ENCODE measurements at places on chromosomes 1 and 21. TPM values are rescaled to one million over a fixed set of nuclear protein-coding genes. Genes with fewer than 3 reads are reported as not detected.

DNA sequence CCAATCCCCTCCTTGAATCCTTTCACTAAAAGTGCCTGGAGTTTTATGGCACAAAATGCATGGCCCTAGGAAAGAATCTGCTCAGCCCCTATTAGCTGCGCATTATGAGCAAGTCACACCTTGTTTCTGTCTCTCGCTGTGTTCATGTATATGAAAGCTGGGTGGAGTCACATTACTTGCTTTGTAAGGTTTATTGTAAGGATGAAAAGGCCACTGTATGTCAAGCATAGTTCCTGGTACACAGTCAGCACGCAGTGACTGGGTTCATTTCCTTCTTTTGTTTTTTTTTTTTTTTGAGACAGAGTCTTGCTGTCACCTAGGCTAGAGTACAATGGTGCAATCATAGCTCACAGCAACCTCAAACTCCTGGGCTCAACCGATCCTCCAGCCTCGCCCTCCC lies 6.7 kb upstream of the SLC9A1 start:
- DNase-seq, result no peak

Gene AIRE
- total RNA-seq, result 0.27 TPM

DNA sequence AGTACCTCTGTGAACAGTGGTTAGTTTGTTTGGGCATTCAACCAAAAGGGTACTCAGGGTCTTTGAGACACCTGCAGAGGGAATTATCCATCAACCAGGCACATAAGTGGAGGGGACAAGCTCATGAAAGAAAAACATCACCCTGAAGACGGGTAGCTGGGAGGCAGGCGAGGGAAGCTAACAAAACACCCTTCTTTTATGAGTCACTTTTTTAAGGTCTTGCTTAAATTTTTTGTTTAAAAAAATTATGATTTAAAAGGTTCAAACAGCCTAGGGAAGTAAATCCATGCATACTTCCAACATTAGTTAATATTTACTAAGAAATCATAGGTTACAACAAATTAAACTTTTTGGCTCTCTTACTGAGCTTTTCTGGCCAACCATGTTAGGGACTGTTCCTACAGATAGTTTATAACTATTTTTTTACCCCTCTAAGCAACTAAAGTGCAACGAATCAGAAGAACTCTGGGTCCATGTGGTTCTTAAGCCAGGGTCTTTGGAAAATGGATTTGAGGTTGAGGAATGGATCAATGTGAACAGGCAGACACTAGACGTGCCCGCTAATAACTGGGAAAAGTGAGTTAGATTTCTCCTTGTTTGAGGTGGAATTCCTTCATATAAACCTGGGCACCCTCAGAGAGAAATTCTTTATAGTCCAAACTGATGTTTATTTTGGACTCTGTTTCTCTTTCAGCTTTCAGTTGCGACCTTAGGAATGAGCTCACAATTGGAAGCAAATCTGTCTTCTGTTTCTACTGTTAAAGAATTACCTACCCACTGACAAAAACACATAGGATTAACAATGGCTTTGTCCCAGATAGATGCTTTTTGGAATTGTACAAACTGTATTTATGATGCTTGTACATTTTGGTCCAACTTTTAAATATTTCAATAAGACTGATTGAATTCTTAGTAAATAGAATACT lies 123.0 kb downstream of the LYPLAL1 start:
- DNase-seq, result no peak

GRCh38 chr1:38053416-38054091 lies 7.0 kb upstream of the POU3F1 start:
- DNase-seq, result no peak

GRCh38 chr1:55712148-55712547 lies 497.0 kb upstream of the USP24 start:
- DNase-seq, result no peak

Gene CD101
- 0.27 TPM for total RNA-seq

GRCh38 chr1:86703696-86704457 lies 499 bp upstream of the SH3GLB1 start:
- DNase-seq, result peak; percentile 50

Gene FCMR
- 15.1 TPM for total RNA-seq

DNA sequence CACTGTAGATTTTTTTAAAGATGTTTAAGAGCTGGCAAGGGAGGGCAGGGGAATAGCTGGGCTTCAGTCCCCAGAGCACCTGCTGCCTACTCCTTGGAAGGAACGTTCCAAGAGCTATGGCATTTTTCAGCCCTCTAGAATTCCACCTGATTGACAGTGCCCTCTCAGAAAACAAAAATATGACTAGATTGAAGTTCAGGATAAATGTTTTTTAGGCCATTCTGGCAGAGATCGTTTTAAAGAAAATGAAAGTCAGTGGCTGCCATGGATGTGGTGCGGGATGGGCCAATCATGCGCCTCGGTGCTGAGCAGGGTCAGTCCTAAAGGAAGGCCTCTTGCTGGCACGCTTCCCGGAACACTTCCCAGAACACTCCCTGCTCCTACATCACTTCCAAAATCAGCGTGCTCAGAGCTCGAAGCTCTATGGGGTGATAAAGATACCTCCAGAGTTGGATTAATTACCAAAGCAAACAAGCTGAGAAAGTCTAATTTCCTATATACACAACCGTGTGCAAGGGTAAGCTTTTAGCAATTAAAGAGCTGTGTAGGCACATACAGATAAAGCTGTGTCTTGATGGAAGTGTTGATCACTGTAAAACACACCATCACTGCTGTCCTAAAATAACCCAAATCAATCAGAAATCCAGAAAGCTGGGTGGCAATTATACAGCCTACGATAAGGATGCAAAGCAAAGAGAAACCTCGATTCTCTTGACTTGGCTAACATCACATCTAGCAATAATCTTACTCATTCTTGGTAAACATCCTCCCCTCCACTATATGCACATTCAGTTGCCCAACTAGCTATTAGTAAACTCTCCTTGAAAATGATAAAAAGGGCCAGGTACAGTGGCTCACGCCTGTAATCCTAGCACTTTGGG lies 34.6 kb downstream of the TGFBR3 start:
- DNase-seq, result no peak

GRCh38 chr1:230857077-230857476 lies 11.2 kb downstream of the C1orf198 start:
- no peak for DNase-seq

DNA sequence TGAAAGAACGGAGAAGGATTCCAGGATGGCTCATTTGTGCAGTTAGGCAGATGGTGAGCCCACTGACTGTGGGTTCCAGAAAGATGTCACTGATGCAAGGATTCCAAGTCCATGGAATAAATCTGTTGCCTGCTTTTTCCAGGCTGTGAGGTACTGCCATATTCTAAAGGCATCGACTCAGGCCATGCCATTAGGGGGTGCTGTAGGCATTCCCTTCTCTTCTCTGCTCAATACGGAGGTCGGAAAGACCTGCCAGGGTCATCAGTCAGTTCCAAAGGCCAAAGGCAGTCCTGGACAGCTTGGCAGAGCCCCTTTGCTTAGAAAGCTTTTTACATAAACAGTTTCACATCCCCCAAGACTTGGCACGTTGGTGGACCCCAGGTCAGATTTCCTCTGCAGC lies 31.7 kb upstream of the TMEM125 start:
- peak; percentile 73 for DNase-seq

GRCh38 chr1:203169770-203170520 lies 5.7 kb downstream of the MYBPH start:
- no peak for DNase-seq

DNA sequence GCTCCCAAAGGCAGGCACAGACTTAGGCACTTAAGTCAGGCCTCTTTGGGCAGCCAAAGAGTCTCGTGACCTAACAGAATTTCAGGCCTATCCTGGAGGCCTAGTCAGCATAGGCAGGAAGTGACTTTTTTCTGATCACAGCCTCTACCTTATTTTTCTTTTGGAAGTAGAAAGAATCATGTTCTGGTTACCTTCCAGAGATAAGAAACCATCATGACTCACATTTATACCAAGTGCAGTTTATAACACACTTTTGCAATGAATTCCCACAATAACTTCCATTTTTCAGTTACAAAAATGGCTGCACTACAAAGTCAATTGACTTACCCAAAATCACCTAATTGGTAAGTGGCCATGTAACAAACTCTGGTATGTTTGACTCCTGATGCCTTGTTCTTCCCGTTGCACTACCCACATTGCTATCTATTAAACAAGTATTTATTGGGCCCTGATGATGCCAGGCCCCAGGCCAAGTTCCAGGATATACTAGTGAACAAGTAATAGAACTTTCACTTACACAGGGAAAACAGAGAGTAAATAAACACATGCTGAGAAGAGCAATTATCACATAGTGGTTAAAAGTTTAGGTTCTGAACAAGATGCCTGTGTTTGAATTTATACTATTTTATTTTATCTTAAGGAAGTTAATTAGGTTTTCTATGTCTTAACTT lies 74.3 kb downstream of the SH3GLB1 start:
- no peak for DNase-seq

GRCh38 chr1:228317411-228317828 lies 89.2 kb downstream of the TRIM11 start:
- DNase-seq, result no peak

DNA sequence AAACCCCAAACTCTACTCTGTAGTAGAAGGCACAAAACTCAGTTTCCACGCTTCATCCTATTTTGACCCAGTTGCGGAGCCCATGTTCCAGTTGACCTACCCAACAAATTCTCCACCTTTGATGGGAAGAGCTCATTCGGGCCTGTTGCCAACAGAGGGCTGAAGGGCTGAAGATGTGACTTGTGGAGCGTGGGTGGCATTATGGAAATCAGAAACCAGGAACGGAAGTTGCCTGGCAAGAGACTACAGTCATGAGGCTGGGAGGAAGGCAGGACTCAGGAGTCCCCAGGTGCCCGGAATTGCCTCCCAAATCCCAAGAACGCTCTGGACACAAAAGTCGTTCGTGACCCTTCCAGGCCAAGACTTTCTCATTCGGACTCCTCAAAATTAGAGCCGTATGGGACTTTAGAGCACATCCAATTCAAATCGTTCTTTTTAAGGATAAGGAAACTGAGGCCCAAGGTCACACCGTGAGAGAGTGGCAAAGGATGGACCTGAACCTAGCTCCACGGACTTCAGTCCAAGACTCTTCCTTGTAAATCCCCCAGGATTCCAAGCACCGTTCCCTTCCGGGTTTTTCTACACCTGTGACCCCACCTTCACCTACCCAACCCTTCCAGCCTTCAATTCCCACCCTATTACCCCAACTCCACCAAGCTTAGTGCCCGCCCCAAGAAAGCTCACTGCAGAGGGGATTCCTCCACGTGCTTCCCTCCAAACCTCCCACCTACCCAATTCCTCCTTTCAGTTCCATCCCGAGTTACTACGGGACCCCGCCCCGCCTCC lies 739 bp downstream of the SMG5 start:
- DNase-seq, result no peak

GRCh38 chr21:32757804-32758203 lies 13.8 kb downstream of the PAXBP1 start:
- DNase-seq, result no peak

DNA sequence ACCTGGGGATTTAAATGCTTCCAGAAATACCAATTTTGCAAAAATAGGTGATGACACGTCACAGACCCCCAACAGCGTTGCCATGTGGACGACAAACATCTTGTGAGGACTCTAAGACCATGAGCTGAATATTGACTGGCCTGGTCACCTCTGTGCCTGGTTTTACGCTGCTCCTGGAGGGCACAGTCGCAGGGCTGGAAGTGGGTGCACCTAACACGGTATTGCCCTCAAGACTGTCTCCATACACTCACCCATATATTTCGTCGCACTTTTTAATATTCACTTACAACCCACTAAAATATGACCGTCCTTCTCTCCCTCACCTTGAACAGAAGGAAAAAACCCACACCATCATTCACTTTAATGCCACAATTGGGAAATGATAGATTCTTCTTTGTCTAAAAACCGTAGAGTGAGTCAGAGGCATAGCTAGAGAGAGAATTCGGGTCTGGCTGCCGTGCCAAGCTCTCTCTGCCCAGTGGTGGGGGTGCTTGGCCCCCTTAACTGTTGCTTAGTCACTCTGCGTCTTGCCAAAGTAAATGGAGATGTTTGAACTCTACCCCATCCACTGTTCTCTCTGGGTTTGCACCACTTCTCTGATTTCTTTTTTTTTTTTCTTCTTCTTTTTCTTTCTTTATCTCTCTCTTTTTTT lies 40.8 kb upstream of the UTS2 start:
- no peak for DNase-seq

Gene RHD
- under 0.01 TPM for total RNA-seq

GRCh38 chr1:116680752-116681151 lies 13.2 kb upstream of the IGSF3 start:
- no peak for DNase-seq

DNA sequence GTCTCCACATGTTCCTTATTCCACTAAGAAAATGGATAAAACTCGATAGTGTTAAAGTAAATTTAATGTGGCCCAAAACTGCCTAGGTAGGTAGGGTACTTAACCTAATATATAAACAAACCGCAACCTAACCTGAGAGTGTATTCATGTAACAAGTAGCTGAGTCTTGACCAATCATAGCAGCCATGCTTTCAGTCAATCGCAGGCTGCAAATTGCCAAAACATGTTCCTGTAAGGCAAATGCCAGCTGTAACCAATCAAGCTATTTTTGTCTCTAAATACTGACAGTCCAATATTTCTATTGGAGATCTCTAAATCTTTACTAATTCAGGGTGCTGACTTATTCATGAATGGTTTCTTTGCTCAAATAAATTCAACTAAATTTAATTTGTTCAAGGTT lies 3.1 kb upstream of the HMGCS2 start:
- no peak for DNase-seq

Gene PTCH2
- total RNA-seq, result 0.27 TPM

- no peak for DNase-seq
These were observed 14.0 kb downstream of the PRDM15 start for GRCh38 chr21:41865002-41865777.

- DNase-seq, result no peak
These were observed 885 bp downstream of the AHCYL1 start for GRCh38 chr1:109985247-109986053.

- no peak for DNase-seq
These were observed 3.4 kb downstream of the PLXNA2 start for GRCh38 chr1:208240662-208241355.

- no peak for DNase-seq
These were observed 2.1 kb downstream of the GSTM4 start for GRCh38 chr1:109657970-109658369.

GRCh38 chr1:55051621-55052020 lies 12.3 kb downstream of the PCSK9 start:
- DNase-seq, result no peak

Gene NR0B2
- not detected for total RNA-seq

GRCh38 chr1:244027491-244028145 lies 23.5 kb upstream of the ZBTB18 start:
- no peak for DNase-seq

GRCh38 chr1:244887281-244887680 lies 22.9 kb upstream of the HNRNPU start:
- no peak for DNase-seq

Gene KCNH1
- under 0.01 TPM for total RNA-seq

- no peak for DNase-seq
These were observed 16.7 kb downstream of the ALX3 start for GRCh38 chr1:110053552-110054428.

Gene COL11A1
- not detected for total RNA-seq

DNA sequence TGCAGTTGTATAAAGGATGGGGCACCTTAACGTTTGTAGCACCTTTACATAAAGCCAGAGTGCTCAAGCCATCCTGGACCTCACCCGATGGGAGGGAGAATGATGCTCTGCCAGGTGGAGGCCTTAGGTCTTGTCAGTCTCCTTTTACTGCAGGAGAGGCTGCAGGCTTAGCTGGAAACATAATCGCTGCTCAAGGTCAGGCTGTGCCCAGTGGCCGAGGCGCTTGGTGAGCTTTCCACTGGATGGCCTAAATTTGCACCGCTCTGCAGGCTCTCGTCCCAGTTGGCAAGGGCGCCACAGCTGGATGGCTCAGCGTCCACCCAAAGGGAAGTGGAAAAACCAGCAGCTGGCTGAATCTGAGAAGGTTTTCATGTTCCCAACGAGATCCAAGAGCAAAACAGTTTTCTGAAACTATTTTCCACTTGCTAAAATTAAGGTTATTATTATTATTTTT lies 438.9 kb downstream of the CAMTA1 start:
- no peak for DNase-seq
